ENCODE measurements at places on chromosomes 2 and 18.

- DNase-seq: no peak
Observed at GRCh38 chr2:235382179-235382578, 111.7 kb upstream of the AGAP1 start.

- no peak for DNase-seq
Observed at GRCh38 chr2:67164771-67165522, 232.2 kb upstream of the ETAA1 start.

DNA sequence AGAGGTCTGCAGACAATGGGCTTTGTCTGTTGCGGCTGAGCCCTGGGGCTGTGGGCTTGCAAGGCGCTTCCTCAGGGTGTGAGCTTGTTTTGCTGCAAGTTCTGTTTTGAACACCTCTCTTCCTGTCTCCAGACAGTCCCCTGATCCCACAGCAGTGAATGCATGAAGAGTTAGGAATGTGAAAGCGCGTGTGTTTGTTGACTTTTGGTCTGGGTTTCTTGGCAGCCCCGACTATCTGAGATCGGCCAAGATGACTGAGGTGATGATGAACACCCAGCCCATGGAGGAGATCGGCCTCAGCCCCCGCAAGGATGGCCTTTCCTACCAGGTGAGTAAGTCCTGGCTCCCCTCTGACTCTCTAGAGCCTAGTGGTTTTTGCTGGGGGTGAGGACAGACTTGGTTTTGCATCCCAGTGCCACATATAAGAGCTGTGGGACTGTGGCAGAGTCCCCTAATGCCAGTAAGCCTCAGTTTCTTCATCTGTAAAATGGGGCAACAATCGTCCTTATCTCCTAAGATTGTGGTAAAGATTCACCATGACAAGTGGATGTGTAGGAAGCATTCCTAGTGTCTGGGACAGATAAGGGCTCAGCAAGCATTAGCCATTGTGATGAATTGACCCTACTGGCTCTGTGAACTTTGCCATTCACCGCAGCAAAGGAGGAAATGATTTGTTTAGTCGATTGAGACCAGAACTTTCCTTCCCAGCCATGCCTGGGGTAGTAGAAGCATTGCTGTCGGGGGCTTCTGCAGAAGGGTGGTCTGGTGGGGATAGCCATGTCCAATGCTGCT lies 3.0 kb downstream of the LBH start:
- peak; percentile 77 for DNase-seq

- no peak for DNase-seq
Observed at GRCh38 chr2:212294816-212295215, 243.8 kb downstream of the ERBB4 start.

DNA sequence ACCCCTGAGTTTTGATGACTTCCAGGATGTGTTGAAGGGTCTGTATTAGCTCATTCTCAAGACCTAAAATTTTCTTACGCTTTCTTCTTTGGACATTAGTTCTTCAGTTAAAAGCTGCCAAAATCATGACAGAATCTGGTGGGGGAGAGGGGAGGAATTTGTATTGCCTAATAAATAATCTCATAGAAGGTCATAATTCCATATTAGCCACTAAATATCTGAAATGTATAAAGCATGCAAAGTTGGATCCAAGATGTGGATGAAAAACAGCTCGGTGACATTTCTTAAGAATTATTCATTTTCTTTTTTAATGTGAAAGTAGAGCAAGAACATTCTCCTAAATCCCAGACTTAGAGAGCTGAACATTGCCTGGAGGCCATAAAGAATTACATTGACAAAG lies 120.1 kb downstream of the MMADHC start:
- no peak for DNase-seq

Measured in activated CD8-positive, alpha-beta memory T cell treated with anti-CD3 and anti-CD28 coated beads for 24 hours (primary cell).